Glutamatergic neuron (in vitro differentiated cells): ENCODE measurements at places on chromosomes 5 and 9. TPM values are rescaled to one million over a fixed set of nuclear protein-coding genes. Genes with fewer than 3 reads are reported as not detected.

GRCh38 chr5:111017731-111018130 is 53.8 kb upstream of the TSLP start:
- H3K27me3 ChIP-seq = peaks cover 2% of the 10 kb centered on the region
- H3K36me3 ChIP-seq = no peaks in the 10 kb centered on the region
- no peak for DNase-seq
- H3K4me1 ChIP-seq = no peaks in the 10 kb centered on the region
- H3K4me3 ChIP-seq = no peak overlapping the region

DNA sequence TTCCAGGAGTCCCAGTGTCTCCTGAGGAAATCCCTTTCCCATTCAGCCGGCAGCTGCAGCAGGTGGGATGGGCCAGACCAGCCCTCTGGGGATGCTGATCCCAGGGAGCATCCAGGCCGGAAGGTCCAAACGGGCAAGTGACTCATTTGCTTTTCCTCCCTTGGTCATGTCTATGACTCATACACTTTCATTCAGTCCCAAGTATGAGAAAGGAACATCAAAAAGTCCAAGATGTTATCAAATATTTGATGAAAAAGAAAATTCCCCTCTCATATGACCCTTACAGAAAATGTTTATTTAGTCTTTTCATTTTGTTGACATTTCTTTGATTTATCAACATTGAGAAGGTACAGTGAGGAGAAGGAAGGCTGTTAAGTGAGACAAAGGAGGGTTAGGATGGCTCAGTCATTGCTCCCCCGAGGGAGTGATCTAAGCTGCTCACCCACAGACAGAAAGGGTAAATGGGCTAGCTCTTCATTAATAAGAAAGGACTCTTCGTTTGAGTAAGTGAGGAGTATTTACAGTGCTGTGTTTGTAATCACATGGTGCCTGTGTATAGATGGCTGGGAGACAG is 117.6 kb upstream of the ANKRD55 start:
- peak overlapping the region; percentile 24 for H3K27ac ChIP-seq
- H3K27me3 ChIP-seq = peaks cover 2% of the 10 kb centered on the region
- H3K36me3 ChIP-seq = no peaks in the 10 kb centered on the region

GRCh38 chr9:37710046-37710445 is 43.6 kb upstream of the TRMT10B start:
- peaks cover 3% of the 10 kb centered on the region for H3K4me1 ChIP-seq
- no peak overlapping the region for H3K27ac ChIP-seq
- H3K36me3 ChIP-seq = no peaks in the 10 kb centered on the region

GRCh38 chr9:6096821-6097220 is 81.4 kb upstream of the RANBP6 start:
- no peaks in the 10 kb centered on the region for H3K36me3 ChIP-seq
- DNase-seq = no peak
- no peaks in the 10 kb centered on the region for H3K4me1 ChIP-seq
- H3K27me3 ChIP-seq = no peaks in the 10 kb centered on the region
- H3K4me3 ChIP-seq = no peak overlapping the region
- no peak overlapping the region for H3K27ac ChIP-seq

RASGEF1C gene
- 21.1 TPM for total RNA-seq

ADGRD2 gene
- not detected for total RNA-seq

FRMD3 gene
- total RNA-seq = 20.7 TPM

S1PR3 gene
- 2.9 TPM for total RNA-seq

- no peak for DNase-seq
- no peak overlapping the region for H3K27ac ChIP-seq
- H3K4me1 ChIP-seq = no peaks in the 10 kb centered on the region
- H3K27me3 ChIP-seq = peaks cover under 1% of the 10 kb centered on the region
- no peak overlapping the region for H3K4me3 ChIP-seq
Observed at GRCh38 chr5:148833925-148834324, 7.5 kb downstream of the ADRB2 start.

GRCh38 chr5:658103-658502 is 35.0 kb downstream of the TPPP start:
- no peak overlapping the region for H3K4me3 ChIP-seq
- peaks cover 9% of the 10 kb centered on the region for H3K27me3 ChIP-seq
- DNase-seq = peak; percentile 15
- H3K27ac ChIP-seq = no peak overlapping the region

DNA sequence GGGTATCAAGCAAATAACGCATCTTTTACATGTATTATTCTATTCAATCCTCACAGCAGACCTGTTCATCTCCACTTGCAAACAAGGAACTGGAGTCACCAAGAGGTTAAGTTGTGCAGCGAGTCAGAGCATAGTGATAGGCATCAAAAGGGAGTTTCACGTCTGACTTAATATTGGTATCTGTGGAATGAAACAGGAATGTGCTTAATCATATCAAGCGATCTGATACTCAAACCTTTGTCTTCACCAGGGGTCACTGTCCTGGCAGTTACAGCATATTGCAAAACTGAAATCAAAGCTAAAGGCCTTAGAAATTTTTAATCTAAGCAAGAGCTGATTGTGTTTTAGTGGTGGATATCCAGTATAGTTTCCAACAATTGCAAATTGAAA is 271.6 kb downstream of the PLK2 start:
- DNase-seq = no peak
- no peak overlapping the region for H3K4me3 ChIP-seq

SARDH gene
- total RNA-seq = 2.0 TPM

- H3K36me3 ChIP-seq = no peaks in the 10 kb centered on the region
- no peak overlapping the region for H3K4me3 ChIP-seq
- DNase-seq = no peak
- H3K27me3 ChIP-seq = no peaks in the 10 kb centered on the region
Observed at GRCh38 chr5:118033686-118034338, 954.5 kb downstream of the DTWD2 start.

DNA sequence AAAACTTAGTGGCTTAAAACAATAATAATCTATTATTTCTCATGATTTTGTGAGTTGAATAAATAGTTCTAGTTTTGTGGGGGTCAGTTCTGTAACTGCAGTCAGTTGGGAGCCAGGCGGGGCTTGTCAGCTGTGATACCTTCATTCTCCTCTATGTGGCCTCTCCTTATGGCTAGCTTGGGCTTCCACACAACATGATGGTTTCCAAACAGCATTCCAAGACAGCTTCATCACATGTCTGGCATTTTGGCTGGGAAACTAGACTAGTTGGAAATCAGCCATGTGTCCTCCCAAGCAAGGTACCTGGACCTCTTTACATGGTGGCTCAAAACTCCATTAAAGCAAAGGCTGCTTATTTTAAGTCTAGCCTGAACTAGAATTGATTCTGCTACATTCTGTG is 61.4 kb upstream of the RANBP3L start:
- H3K4me3 ChIP-seq = no peak overlapping the region
- no peaks in the 10 kb centered on the region for H3K27me3 ChIP-seq
- H3K36me3 ChIP-seq = no peaks in the 10 kb centered on the region
- no peak for DNase-seq
- peaks cover 11% of the 10 kb centered on the region for H3K4me1 ChIP-seq

HACD4 gene
- 0.10 TPM for total RNA-seq

DNA sequence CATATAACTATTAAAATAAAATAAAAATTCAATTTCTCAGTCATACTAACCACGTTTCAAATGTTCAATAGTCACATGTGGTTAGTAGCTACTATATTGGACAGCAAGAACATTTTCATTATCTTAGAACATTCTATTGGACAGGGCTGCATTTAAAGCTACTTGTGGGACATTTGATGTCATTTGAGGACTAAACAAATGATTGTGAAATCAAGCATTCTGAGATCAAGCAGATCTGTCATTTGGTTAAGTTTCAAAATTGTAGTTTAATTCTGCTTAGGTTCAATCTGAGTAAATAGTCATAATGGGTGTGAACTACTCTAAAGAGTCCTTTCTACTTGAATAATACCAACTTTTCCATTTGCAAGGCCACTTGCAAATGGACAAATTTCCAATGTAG is 226.9 kb upstream of the C9orf72 start:
- no peaks in the 10 kb centered on the region for H3K36me3 ChIP-seq
- DNase-seq = no peak
- no peak overlapping the region for H3K4me3 ChIP-seq
- no peaks in the 10 kb centered on the region for H3K27me3 ChIP-seq

GRCh38 chr5:40124367-40124766 is 555.3 kb upstream of the PTGER4 start:
- no peaks in the 10 kb centered on the region for H3K4me1 ChIP-seq
- H3K4me3 ChIP-seq = no peak overlapping the region
- H3K27ac ChIP-seq = no peak overlapping the region
- H3K36me3 ChIP-seq = peaks cover 18% of the 10 kb centered on the region
- DNase-seq = no peak

- no peak overlapping the region for H3K4me3 ChIP-seq
- peak; percentile 75 for DNase-seq
- no peak overlapping the region for H3K27ac ChIP-seq
- H3K36me3 ChIP-seq = no peaks in the 10 kb centered on the region
Observed at GRCh38 chr5:139394123-139394653, 716 bp downstream of the PROB1 start.

DNA sequence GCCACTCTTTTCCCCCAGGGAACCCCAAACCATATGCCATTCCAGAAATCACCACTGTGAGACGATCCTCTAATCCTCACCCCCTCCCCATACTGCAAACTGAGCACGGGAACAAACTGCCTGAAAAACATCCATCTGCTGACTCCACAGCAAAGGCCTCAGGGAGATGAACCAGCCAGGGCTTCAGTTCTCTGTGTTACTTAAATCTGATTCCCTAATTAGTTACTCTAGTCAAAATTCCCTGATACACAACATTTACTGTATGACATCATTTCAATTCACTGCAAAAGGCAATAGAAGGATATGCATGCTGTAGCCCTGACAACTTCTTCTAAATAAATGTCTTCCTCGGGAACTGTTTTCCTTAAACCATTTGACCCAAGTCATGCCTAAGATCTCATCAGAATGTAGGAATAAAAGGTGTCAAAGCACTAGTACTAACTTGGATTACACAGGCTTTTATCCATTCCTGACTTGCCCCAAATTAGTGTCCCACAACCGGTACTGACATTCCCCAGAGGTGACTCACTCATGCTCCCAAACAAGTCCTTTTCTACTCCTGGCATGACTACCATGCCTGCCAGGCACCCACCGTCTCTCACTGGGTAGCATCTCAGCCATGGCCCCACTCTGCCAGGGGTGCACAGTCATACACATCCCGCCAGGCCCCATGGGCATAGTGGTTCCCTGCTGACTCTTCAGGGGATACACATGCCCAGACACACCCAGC is 35.0 kb downstream of the MTX3 start:
- peak; percentile 50 for DNase-seq
- H3K4me3 ChIP-seq = peak overlapping the region; percentile 78
- peaks cover 7% of the 10 kb centered on the region for H3K27me3 ChIP-seq
- peaks cover 55% of the 10 kb centered on the region for H3K4me1 ChIP-seq

GRCh38 chr9:126317513-126317912 is 9.1 kb upstream of the MVB12B start:
- H3K27me3 ChIP-seq = no peaks in the 10 kb centered on the region
- H3K4me3 ChIP-seq = no peak overlapping the region
- no peak for DNase-seq
- peaks cover 6% of the 10 kb centered on the region for H3K36me3 ChIP-seq
- H3K27ac ChIP-seq = no peak overlapping the region

SLC1A3 gene
- 1.6 TPM for total RNA-seq

GRCh38 chr5:171520300-171521174 is 101.1 kb downstream of the FGF18 start:
- DNase-seq = peak; percentile 60
- H3K27me3 ChIP-seq = peaks cover 12% of the 10 kb centered on the region

- no peak overlapping the region for H3K27ac ChIP-seq
- H3K4me3 ChIP-seq = no peak overlapping the region
- H3K27me3 ChIP-seq = peaks cover 2% of the 10 kb centered on the region
Observed at GRCh38 chr5:179300581-179301180, 44.6 kb downstream of the ADAMTS2 start.

ADGRV1 gene
- 18.2 TPM for total RNA-seq

DNA sequence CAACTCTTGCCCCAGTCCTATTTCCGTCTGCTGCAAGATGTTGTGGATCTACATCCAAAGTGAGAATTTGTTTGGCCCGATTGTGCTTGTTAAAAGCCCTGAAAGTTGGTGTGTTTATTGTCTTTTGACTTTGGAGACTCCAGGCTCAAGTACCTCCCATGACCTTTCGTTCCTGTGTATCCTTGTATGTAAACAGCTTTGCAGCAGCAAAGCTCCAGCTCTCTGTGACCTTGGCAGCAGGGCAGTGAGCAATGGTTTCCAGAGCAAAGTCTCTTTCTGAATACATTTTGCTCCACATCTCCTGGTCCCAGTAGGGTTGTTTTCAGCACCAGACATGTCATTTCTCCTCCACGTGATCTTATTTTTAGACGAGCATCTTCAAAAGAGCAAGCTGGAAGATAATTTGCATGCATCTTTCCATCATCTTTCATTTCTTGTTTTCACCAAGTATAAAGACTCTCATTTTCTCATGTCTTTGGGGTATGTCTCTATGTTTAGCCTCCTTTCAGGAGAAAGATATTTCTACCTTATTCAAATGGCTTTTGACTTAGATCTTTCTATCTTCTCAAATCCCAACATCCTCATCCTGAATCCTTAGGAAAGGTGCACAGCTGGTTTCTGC is 68.1 kb upstream of the ERCC6L2 start:
- DNase-seq = no peak
- H3K4me1 ChIP-seq = no peaks in the 10 kb centered on the region
- H3K4me3 ChIP-seq = no peak overlapping the region
- H3K27ac ChIP-seq = no peak overlapping the region
